ENCODE measurements at places on chromosomes 7 and 10.

DNA sequence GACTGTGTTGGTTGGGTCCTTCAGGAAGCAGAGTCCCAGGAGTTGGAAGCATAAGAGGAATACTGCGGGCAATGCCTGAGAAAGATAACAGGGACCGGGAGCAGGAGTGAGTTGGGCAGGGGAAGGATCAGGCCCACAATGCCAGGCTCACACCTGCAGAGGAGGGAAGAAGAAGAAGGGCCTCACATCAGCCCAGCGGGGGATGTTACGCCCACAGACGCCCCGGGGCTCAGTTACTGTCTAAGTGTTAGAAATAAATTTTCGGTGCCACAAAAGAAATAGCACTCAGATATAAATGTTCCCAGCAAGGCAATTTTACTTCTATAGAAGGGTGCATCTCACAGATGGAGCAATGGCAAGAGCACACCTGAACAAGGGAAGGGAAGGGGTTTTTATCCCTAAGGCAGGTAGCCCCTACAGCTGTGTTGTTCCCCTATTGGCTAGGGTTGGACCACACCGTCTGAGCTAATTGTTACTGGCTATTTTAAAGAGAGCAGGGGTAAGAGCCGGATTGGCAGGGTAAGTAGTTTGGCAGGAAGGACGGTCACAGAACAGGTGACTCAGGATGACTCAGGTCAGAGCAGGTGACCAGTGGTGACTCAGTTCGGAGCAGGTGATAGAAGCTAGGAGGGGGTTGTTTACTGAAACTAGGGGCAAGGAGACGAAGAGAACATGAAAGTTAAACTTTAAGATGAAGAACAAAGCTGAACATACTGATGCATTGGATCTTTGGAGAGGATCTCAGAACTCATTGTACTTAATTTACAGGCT is at the start of gene NOS3:
NOS3 (plus strand) TSS at position 602 of the 771 bp plus-strand sequence. CDS start 2,787 bp downstream, outside the sequence.
- DNase-seq = no peak

GRCh38 chr7:2209146-2209960 is 23.4 kb downstream of the MAD1L1 start:
- no peak for DNase-seq

- no peak for DNase-seq
Measured at GRCh38 chr7:114720725-114721124, 201.2 kb upstream of the MDFIC start.

DNA sequence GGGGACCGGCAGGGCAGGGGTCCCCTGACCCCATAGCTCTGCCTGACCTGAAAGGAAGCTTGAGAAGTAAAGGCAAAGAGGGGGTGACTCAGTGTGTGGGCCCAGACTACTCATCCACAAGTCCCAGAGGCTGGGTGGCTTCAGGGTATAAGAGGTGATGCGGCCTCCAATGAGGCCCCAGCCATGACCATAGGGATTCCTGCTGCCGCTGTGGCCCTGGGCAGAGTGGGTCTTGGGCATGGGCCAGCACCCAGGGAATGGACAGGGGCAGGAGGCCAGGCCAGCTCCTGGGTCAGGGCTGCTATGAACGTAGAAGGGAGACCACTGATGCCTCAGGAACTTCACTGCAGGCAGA is 64.4 kb upstream of the EBF3 start:
- no peak for DNase-seq

DNA sequence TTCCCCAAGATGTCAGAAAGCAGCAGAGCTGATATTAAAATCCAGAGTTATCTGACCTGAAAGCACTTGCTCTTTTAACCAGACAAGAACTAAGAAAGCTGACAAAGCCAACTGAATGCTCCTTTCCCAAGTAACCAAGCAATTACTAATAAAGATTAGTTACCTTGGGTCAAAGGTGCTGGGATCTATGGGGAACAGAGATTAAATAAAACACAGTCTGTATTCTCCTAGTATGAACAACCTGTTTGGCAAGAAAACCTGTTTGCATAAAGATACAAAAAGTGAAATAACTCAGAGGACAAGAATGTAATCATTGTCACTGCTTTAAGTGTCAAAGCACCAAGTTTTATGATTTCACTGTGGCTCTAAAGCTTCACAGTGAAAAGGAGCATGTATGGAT is 35.7 kb downstream of the ITPRID1 start:
- DNase-seq = no peak

DNA sequence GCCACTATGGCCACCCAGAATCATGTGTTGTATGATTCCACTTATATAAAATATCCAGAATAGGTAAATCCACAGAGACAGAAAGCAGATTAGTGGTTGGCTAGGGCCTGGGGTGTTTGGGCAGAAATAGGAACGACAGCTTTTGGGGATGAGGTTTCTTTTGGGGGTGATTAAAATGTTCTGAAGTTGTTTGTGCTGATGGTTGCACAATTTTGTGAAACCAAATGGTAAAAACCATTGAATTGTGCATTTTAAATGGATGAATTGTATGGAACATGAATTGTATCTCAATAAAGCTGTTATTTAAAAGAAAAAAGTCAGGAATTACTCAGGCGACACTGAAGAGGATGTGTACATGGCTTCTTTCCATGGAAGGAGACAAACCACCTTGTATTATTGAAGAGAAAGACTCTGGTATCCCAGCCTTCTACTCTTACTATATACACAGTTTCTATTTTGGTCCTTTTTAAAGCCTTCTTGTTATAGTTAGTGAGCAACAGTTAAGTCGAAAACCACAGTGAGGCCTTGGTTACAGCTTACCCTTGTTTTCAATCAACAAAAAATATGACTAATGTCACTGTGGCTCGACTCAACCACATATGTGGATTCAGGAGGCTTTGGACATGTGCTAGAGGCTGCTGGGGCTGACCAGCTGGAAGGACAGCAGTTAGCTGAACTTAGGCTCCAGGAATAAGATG is 57.1 kb upstream of the KMT2E start:
- no peak for DNase-seq

DNA sequence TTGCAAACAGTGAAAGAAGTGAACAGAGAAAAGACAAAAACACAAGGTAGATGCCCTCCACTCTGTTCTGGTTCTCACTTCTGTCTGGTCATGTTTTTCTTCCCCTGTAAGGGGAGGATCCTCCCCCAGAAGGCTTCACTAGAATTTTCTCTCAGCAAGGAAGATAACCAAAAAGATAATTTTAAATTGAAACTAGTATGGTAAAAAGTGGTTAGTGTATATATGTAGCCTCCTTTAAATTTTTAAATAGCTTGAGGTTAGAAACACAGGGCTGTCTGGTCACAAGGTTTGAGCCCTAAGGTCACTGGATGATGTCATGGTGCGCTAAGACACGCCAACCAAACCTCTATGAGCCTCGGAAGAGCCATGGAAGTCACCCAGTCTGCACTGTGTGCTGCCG is 5.6 kb upstream of the PKD1L1 start:
- DNase-seq = no peak
